ENCODE measurements at places on chromosomes 4 and X. TPM values are rescaled to one million over a fixed set of nuclear protein-coding genes. Genes with fewer than 3 reads are reported as not detected.

DNA sequence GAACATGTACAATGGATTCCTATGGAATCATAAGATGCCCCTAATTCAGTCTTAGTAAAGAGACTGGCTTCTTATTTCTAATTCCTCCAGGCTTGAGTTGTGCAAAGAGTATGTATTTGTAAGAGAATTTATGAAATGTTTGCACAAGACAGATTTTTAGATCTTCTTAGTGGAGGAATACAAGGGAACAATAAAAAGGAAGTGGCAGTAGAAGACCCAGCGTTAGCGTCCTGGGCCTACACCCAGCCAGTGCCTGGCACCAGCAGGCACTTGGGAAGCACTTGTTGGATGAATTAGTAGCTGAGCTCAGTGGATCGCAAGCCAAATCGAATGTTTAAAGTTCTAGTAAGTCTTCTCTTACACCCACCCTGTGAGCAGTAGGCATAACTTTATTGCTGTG lies 157.4 kb downstream of the PTTG2 start:
- H3K4me1 ChIP-seq = no peaks in the 10 kb centered on the region
- H3K27me3 ChIP-seq = no peaks in the 10 kb centered on the region
- H3K27ac ChIP-seq = no peak overlapping the region
- H3K36me3 ChIP-seq = peaks cover 9% of the 10 kb centered on the region
- DNase-seq = no peak

The CENPE gene
- total RNA-seq = 2.1 TPM

GRCh38 chrX:25019707-25020390 lies 4.1 kb upstream of the ARX start:
- peaks cover 38% of the 10 kb centered on the region for H3K4me1 ChIP-seq
- H3K27ac ChIP-seq = no peak overlapping the region
- no peaks in the 10 kb centered on the region for H3K36me3 ChIP-seq
- H3K27me3 ChIP-seq = peaks cover 35% of the 10 kb centered on the region

DNA sequence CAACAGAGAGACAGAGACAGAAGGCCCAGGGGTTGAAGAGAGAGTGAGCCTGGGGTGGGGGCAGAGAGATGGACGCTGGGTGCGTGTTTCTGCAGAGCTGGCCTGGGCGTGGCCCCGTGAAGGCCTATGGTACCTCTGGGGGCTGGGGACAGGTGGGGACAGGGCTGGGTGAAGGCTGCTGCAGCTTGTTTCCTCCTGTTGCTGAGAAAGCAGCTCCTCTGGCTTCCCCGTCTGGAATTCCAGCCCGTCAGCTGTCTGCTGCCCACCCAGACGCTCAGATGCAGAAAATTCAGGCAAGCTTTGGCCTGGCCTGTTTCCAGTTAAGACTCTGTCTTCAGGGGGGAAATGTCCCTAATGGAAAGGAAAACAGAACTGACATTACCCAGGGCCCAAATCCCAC lies 76.8 kb upstream of the PSAPL1 start:
- H3K27me3 ChIP-seq = peaks cover 5% of the 10 kb centered on the region
- H3K4me3 ChIP-seq = no peak overlapping the region
- no peak overlapping the region for H3K27ac ChIP-seq
- H3K36me3 ChIP-seq = no peaks in the 10 kb centered on the region
- H3K4me1 ChIP-seq = no peaks in the 10 kb centered on the region

GRCh38 chr4:151738720-151739517 lies 21.9 kb downstream of the GATB start:
- peaks cover 14% of the 10 kb centered on the region for H3K36me3 ChIP-seq
- H3K27me3 ChIP-seq = no peaks in the 10 kb centered on the region
- no peak overlapping the region for H3K27ac ChIP-seq
- no peaks in the 10 kb centered on the region for H3K4me1 ChIP-seq

DNA sequence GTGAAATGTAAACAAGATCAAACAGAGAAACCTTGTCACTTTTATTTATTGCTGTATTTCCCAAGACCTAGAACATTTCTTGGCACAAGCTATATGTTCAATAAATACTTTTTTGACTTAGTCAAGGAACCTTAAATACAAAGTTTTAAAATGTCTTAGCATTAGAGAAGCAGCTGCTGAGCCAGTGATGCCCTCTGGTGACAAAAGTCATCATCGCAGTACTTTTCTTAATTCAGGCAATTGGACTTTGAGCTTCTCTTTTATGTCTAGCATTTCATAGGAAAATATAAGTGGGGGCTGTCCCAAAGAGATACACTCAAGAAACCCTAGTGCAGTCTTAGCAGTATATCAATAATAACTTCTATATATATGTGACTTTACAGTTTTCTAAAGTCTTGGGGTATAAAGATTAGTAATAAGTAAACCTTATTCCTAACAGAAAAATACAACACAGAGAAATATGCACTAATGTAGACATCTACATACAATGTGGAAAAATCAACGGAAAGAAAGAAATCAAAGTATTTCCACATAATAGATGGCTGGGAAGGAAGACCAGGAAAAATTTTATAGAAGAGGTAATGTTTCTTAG lies 118.4 kb downstream of the DTHD1 start:
- H3K27me3 ChIP-seq = no peaks in the 10 kb centered on the region
- H3K27ac ChIP-seq = no peak overlapping the region
- no peak overlapping the region for H3K4me3 ChIP-seq
- H3K36me3 ChIP-seq = no peaks in the 10 kb centered on the region
- H3K4me1 ChIP-seq = no peaks in the 10 kb centered on the region

GRCh38 chr4:188552741-188553275 lies 413.6 kb downstream of the TRIML1 start:
- no peaks in the 10 kb centered on the region for H3K27me3 ChIP-seq
- no peaks in the 10 kb centered on the region for H3K36me3 ChIP-seq

The USP17L10 gene
- not detected for total RNA-seq

The ETDB gene
- not detected for total RNA-seq

DNA sequence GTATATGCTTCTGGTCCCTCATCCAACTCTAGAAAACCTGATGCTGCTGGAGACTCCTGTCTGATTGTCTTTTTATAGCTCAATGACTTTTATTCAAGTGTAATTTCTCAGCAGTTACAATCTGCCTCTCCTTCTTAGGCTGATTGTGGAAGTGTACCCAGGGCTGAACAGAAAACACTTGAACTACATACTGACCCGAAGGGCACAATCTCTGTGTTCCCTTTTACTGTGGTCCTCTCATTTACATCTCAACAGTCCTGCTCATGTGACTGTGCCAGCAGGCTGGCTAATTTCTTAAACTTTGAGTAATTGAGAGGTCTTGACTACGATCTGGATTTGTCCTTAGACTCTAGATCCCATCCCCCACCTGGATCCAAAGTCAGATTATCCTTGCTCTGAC lies 863.4 kb downstream of the PDHA2 start:
- no peak overlapping the region for H3K4me3 ChIP-seq
- no peak overlapping the region for H3K27ac ChIP-seq
- no peak for DNase-seq
- no peaks in the 10 kb centered on the region for H3K36me3 ChIP-seq
- no peaks in the 10 kb centered on the region for H3K4me1 ChIP-seq
- H3K27me3 ChIP-seq = no peaks in the 10 kb centered on the region

DNA sequence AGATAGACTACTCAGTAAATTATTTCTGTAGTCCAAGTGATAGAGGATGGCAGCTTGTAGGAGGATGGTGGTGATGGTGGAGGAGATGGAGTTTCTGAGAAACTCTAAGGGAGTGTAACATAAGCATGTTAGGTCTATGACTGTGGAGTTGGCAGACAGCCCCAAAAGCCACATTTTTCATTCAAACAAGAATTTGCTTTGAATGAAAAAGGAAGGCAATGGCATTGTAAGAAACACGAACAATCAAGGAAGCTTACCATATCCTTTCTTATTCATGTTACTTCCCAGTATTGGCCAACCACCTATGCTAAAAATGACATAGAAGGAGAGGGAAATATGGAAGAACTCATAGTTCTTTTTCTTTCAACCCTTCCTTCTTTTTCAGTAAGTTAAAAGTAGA lies 18.7 kb upstream of the SEC24B start:
- H3K4me3 ChIP-seq = no peak overlapping the region
- no peak for DNase-seq
- H3K27me3 ChIP-seq = peaks cover 3% of the 10 kb centered on the region
- no peak overlapping the region for H3K27ac ChIP-seq
- H3K4me1 ChIP-seq = no peaks in the 10 kb centered on the region

The SPATA4 gene
- not detected for total RNA-seq

DNA sequence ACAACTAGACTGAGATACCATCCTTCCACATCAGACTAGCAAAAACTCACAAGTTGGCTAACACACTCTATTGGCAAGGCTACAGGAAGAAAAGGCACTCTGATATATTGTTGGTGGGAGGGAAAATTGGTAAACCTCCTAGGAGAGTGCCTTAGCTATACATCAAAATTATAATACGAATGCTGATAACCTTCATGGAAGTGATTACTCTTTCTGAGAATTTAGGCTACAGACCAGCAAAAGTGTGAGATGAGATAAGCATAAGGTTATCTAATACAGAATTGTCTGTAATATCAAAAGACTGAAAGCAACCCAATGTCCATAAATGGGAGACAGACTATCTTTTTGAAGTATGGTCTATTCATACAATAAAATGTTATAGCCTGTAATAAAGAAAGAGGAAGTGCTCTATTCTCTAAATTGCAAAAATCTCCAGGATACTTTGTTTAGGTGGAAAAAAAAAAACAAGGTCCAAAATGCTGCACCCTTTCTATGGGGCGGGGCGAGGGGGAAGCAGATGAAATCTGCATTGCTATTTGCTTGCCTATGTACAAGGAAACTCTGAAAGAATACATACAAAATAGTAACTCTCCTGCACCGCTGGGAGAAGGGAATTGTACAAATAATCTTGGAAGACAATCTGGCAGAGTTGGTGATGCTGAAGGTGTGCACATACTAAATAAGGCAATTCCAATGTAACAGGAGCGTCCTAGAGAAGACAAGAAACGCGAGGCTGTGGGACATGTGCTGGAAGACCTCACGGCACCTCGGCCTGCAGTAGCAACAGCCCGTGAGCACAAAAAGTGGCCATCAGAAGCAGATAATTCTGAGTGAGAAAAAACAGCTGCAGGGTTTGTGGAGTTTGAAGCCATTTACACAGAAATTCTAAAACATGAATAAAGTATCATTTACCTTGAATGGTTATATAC lies 109.7 kb downstream of the AFAP1 start:
- no peak overlapping the region for H3K27ac ChIP-seq
- DNase-seq = no peak
- peaks cover 3% of the 10 kb centered on the region for H3K27me3 ChIP-seq
- H3K4me1 ChIP-seq = no peaks in the 10 kb centered on the region

DNA sequence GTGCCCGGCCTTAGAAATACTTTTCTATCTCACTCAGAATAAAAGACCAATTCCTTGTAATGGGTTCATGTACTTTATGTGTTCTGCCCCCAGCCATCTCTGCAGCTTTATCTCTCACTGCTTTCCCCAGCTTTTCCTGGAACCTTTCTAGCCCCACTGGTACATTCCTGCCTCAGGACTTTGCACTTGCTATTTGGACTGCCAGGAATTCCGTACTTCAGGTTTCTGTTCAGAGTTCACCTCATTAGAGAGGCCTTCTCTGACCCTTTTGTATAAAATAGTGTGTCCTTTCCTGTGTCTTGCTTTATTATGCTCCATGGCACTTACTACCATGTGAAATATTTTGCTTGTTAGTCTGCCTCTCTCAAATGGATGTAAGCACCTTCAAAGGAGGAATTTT lies 112.5 kb downstream of the PDLIM5 start:
- H3K4me3 ChIP-seq = no peak overlapping the region
- no peaks in the 10 kb centered on the region for H3K27me3 ChIP-seq
- H3K27ac ChIP-seq = no peak overlapping the region

- H3K36me3 ChIP-seq = no peaks in the 10 kb centered on the region
- no peak for DNase-seq
- no peak overlapping the region for H3K4me3 ChIP-seq
- no peaks in the 10 kb centered on the region for H3K27me3 ChIP-seq
- no peaks in the 10 kb centered on the region for H3K4me1 ChIP-seq
Measured at GRCh38 chr4:41144812-41145211, 69.5 kb downstream of the APBB2 start.

DNA sequence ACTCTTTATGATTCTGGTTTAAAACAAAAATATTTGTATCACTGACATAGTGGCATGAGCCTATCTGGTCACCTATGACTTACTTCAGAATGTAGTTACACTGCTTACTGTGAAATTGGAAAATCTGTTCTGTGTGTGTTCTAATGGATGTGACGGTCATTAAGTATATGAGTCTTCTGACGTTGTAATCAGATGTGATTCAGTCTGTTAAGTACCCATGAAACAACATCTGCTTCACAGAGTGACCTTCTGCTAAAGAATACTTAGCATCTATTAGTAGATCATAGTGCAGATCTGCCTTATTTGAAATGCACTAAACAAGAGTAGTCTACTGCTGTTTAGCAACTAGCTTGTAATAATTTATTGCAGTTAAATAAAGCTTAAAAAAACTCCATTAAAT lies 317.1 kb downstream of the DCTD start:
- H3K27ac ChIP-seq = no peak overlapping the region
- no peaks in the 10 kb centered on the region for H3K4me1 ChIP-seq

GRCh38 chrX:111131572-111131971 lies 35.6 kb downstream of the PAK3 start:
- H3K4me3 ChIP-seq = no peak overlapping the region
- H3K36me3 ChIP-seq = no peaks in the 10 kb centered on the region
- H3K27ac ChIP-seq = no peak overlapping the region
- no peaks in the 10 kb centered on the region for H3K27me3 ChIP-seq

- no peaks in the 10 kb centered on the region for H3K4me1 ChIP-seq
- H3K27ac ChIP-seq = no peak overlapping the region
- H3K36me3 ChIP-seq = no peaks in the 10 kb centered on the region
- no peak for DNase-seq
Measured at GRCh38 chrX:50971395-50971794, 60.9 kb downstream of the BMP15 start.

- H3K36me3 ChIP-seq = no peaks in the 10 kb centered on the region
- no peak overlapping the region for H3K4me3 ChIP-seq
- H3K4me1 ChIP-seq = no peaks in the 10 kb centered on the region
- no peak for DNase-seq
- no peak overlapping the region for H3K27ac ChIP-seq
Measured at GRCh38 chrX:71660562-71661416, 6.6 kb upstream of the LOC101059915 start.

The MAOB gene
- total RNA-seq = not detected

The AMER1 gene
- total RNA-seq = 8.6 TPM

DNA sequence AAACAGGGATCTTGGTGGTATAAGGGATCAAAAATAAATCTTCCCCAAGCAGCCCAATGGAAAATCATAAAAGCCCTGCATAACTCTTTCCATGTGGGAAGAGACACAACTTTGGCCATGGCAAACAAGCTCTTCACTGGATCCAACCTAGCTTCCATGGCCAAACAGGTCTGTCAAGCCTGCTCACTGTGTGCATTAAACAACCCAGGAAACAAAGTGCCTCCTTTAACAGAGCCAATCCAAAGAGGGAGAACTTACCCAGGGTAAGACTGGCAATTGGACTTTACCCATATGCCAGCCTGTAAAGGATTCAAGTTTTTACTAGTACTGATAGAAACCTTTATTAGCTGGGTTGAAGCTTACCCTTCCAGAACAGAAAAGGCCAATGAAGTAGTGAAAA lies 7.6 kb upstream of the HERC5 start:
- no peak overlapping the region for H3K27ac ChIP-seq
- no peak overlapping the region for H3K4me3 ChIP-seq

The DCX gene
- not detected for total RNA-seq

GRCh38 chr4:118814058-118814457 lies 21.9 kb downstream of the SEC24D start:
- no peak for DNase-seq
- H3K4me1 ChIP-seq = no peaks in the 10 kb centered on the region
- no peaks in the 10 kb centered on the region for H3K27me3 ChIP-seq

Data from B cell (primary cell).